ENCODE measurements at places on chromosomes 5 and 9.
A peak's percentile ranks its signal among the peaks of the same experiment; 100 is the strongest.

DNA sequence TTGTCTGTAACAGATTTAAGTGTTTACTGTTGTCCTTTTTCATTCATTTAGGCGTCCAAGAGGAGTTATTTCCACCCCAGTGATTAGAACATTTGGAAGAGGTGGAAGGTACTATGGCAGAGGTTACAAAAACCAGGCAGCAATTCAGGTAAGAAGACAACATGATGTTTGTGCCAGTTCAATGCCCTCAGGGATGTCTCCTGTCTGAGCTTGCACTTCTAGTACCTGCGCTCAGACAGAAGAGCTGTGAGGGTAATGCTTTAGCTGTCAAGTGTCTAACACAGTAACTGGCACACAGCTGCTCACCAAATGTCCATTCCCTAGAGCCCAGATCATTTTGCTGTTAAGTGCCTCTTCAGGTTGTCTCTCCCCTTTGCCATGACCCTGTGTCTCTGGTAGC, 14.2 kb upstream of the PHF2 start:
- DNase-seq, result no peak

GRCh38 chr5:44862808-44863207, 54.1 kb downstream of the MRPS30 start:
- DNase-seq, result no peak

DNA sequence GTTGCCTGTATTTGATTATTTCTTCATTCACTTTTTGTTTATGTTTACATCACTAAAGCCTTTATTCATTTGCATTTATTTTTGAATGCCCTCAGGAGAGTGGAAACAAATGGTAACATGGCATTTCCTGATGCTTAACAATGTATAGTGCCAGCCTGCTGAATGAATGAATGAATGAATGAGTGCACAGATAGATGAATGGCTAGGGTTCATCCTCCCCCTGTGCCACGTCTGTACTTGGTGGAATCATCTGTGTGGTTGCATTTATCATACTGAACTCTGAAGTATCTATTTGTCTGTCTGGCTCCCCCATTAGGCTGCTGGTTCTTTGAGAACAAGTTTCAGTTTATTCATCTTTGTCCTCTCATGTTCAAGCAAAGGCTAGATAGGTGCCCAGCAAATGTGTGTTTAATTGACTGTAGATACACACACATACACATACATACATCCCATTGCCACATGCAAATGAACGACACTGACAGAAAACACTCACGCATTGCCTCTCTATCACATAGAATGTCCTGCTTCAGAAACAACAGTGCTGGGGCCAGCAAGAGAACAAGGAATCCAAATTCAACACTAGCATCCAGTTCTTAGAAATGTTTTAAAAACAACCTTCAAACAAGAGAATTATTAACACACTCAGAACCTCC, 150.4 kb downstream of the PAPPA start:
- DNase-seq, result no peak

- DNase-seq, result no peak
These were observed 111.0 kb upstream of the NFIB start for GRCh38 chr9:14424983-14425382.

DNA sequence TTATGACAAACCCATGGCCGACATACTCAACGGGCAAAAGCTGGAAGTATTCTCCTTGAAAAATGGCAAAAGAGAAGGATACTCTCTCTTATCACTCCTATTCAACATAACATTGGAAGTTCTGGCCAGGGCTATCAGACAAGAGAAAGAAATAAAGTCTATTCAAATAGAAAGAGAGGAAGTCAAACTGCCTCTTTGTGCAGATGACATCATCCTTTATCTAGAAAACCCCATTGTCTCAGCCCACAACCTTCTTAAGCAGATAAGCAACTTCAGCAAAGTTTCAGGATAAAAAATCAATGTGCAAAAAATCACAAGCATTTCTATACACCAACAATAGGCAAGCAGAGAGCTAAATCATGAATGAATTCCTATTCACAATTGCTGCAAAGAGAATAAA, 1799.9 kb upstream of the ACO1 start:
- no peak for DNase-seq

- DNase-seq, result no peak
These were observed 9.9 kb downstream of the GFI1B start for GRCh38 chr9:132988244-132989013.

DNA sequence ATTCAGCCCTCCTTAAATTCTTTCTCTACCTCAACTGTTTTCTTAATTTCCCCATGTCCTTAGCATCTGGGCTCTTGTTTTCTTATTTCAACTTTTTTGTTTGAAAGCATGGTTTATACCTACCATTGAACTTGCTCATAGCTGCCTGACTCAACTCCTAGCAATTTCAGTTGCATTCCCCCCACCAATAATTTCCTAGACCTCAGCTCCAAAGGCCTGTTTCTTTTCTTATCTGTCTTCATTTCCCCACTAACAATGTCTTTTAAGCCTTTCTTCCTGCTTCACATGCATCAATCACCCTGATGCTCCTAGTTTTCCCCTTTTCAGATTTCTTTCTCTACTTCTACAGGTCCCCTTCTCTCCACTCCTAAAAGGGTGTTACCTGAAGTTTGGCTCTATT, 129.7 kb upstream of the PDE4D start:
- no peak for DNase-seq

- DNase-seq, result no peak
These were observed 12.6 kb downstream of the PLGRKT start for GRCh38 chr9:5425006-5425628.

DNA sequence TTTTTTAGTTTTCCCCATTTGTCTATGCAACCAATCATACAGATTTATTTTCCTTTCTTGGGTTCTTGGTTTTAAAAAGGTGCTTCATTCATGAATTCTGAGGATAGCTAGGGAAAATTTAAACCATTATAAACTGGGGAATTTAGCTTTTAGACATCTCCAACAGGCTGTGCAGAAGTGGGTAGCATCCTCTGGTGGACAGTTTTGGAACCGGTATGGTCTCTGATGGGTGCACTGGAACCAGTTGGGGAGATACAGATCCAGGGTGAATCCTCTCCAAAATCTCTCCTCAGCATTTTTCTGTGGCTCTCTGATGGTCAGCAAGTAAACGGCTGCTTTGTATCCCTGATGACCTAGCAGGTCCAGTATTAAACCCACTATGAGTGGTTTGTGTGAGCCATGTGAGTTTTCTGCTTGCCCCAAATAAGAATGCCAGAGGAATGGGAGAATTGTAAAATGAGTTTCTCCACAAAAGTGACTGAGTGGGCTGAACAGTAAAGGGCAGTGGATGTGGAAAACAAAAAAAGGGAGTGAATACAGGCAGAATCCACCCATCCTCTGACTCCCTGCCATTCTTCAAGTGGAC, 9.1 kb upstream of the DNAJC25 start:
- peak; percentile 56 for DNase-seq

DNA sequence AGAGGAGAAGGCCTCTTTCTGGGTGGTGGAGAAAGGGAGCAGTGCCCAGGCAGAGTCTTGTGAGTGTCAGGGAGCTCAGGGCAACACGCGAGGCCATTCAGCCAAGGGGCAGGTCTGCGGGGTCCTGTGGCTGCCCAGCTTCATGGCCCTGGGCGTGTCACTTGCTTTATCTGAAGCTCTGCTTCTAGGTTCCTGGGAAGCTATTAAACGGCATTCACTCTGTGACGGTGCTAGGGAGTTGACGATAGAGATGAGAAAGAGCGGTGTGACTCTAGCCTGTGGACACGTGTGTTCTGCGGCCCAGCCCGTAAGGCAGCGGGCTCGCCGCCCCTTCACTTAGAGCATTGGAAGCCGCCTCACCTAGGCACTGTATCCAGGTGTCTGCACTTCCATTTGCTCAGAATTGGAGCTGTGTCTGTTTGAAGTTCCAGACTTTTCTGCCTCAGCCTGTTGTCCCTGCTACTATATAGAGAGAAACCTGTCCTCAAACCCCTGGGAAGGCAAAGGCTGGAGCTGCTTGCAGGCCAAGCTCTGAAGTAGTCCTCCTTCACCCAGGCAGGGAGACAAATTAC, 88.3 kb downstream of the PHF2 start:
- DNase-seq, result no peak

DNA sequence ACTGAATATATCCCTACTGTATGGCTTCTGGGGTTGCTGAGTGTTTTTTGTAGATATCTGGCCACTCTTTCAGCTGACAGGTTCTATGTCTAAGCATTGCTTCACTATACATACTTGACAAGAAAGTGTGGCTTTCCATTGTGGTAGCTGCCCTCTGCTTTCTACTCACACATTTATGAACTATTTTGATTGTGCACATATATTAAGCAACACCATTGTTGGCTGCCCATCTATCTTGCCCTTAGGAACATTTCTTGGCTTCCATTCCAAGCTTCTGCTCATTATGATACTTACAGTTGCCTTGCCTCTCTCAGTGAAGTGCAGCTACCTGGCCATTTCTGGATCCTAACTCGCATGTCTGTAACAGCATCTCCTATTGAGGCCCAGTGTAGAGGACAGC, 153.6 kb upstream of the MOCS2 start:
- no peak for DNase-seq

GRCh38 chr9:123299558-123300126, 31.3 kb upstream of the STRBP start:
- DNase-seq, result no peak

- DNase-seq, result no peak
These were observed 12.0 kb downstream of the RUSC2 start for GRCh38 chr9:35501946-35502345.

All from testis (tissue), 5 donors.